ENCODE measurements at places on chromosomes 3 and 15.

GRCh38 chr3:136428167-136428566, 178.0 kb downstream of the PCCB start:
- DNase-seq, result no peak

DNA sequence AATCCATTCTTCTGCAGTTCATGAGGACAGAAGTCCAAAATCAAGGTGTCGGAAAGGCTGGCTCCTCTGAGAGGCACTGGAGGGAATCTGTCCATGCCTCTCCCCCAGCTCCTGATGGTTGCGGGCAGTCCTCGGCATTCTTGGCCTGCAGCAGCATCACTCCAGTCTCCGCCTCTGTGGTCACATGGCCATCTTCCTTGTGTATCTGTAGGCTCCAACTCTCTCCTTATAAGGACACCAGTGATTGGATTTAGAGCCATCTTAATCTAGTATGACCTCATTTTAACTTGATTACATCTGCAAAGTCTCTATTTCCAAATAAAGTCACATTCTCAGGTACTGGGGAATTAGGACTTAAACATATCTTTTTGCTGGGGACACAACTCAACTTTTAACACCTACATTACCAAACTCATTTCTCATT, 56.0 kb upstream of the FLNB start:
- DNase-seq, result peak; percentile 81

DNA sequence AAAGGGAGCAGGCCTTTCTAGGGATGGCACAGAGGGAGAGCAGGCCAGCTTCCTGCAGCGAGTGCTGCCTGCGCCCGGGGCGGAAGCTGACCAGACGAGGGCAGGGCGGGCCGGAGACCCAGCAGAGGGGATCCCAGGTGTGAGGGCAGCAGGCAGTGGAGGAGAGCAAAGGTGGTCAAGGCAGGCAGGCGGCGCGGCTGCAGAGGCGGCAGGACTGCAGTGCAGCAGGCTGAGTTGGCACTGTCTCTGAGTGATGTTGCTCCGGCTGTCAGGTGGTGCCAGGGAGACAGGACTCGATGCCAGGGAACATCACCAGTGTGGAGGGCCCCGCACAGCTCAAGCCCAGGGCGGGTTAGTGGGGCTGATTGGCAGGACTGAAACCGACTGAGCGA, 22.3 kb upstream of the PLXNA1 start:
- no peak for DNase-seq

GRCh38 chr15:48032911-48033310, 87.9 kb upstream of the SLC24A5 start:
- DNase-seq, result no peak

- DNase-seq, result no peak
These were observed 6.2 kb upstream of the IP6K1 start for GRCh38 chr3:49792371-49793150.

DNA sequence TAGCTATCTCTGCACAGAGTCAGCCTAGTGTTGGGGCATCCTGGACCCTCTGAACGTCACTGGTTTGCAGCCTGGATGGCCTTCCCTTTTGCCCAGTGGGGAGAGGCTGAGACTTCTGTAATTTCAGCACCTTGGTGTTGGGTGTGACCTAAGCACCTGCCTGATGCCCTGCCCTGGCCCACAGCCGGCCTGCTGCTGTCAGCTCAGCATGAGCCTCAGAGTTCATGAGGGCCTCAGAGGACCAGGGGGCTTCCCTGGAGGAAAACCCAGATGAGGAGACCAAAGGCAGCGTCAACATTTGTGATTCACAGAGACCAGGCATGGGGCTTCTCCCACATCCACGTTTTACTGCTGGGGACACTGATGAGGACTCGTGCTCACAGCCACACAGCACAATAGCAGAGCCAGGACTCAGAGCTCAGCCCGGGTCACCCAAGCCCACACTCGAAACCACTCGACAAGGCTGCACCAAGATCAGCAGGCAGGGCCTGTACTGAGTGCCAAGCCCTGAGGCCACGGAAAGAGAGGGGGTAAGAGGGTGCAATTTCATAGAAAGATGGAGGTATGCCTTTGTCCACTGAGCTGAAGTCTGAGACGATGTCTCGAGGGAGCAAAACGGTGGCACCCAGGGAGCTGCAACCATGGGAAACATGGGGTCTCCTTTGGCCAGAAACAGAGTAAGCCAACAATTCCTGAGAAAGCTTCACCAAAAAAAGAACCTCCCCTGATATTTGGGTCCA, 9.9 kb upstream of the GP9 start:
- DNase-seq, result no peak

- DNase-seq, result no peak
These were observed 160.2 kb upstream of the SMAD3 start for GRCh38 chr15:66905185-66905584.

DNA sequence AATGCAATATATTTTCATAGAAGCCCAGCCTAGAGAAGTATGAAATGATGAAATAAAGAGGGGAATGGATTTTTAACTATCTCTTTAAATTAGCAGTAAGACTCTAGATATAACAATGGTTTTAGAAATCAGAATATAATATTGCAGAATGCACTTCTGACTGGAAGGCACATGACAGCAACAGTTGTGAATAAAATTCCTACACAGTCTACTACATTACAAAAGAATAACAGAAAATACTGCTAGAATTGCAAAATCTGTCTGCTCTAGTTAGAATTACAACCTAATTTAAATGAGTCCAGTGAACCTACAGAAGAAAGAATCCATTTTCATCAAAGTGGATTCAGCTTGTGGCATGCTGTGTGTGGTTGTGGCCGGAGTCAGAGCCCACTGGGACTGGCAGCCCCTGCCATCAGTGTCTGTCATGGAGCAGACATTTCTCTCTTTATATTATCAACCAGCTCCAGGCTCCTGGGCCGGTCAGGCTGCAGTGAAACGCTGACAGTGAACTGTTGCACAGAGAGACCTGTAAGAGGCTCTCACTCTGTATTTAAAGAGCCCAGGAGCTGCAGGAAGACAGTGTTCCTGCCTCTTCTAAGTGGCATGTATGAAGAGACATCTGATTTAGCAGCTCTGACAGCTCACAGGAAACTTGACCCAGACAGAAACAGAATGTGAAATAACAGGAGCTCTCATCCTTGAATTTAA, 1523.8 kb upstream of the CADM2 start:
- DNase-seq, result no peak

GRCh38 chr3:23991306-23991682, 46.2 kb downstream of the NR1D2 start:
- DNase-seq, result no peak

DNA sequence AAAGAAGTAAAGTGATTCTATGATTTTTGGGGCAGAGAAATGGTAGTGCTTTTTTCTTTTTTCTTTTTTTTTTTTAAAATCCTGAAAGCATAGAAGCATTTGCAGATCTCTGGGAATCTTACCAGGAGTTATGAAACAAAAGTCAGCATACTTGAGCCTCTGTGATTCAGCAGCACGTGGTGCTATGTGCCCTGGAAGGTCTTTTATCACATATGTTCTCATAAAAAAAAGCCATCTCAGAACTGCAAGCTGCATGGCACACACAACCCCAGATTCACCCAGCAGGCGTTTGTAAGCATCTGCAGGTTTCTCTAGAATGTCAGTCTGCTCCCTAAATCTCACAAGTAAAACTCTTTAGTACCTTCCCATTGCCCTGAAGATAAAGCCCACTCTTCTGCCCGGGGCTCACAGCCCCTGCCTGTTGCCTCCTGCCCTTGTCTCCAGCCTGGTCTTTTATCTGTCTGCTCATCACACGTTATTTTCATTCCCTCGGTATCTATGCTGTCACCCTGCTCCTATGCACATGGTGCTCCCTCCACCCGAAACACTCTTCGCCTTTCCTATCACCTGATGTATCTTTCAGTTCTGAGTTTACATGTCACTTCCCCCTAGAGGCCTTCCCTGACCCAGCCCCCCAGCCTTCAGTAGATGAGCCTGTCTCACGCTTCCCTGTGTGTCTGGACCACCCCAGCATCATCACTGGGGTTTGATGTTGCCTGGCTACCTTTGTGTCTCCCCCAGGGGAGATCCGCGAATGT, 72.4 kb downstream of the CHDH start:
- no peak for DNase-seq

DNA sequence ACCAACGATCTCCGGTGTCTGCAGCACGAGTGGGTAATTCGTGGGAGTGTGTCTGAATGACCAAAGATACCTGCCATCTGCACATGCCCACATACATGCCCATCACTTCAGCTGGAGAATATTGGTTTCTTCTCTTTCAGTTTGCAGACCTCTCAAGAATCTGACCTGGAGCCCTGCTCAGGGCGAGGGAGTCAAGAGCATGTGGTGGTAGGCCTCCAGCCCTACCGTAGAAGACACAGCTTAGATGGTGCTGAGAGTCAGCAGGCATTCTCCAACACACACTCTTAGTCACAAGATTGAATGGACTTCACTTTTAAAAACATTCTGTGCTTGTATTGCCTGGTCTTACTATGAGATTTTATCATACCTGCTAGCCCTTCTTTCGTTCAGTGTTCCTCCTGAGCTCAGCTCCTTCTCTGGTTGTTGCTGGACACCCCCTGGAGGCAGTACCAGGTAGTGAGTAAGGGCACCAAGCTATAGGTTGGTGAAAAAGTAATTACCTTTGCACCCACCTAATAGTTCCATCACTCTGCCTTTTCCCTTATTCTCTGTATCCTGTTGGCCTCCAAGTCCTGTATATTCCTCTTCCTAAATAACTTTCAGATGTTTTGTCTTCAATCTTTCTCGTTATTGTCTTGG, 252.0 kb downstream of the CACNA2D3 start:
- DNase-seq, result no peak

DNA sequence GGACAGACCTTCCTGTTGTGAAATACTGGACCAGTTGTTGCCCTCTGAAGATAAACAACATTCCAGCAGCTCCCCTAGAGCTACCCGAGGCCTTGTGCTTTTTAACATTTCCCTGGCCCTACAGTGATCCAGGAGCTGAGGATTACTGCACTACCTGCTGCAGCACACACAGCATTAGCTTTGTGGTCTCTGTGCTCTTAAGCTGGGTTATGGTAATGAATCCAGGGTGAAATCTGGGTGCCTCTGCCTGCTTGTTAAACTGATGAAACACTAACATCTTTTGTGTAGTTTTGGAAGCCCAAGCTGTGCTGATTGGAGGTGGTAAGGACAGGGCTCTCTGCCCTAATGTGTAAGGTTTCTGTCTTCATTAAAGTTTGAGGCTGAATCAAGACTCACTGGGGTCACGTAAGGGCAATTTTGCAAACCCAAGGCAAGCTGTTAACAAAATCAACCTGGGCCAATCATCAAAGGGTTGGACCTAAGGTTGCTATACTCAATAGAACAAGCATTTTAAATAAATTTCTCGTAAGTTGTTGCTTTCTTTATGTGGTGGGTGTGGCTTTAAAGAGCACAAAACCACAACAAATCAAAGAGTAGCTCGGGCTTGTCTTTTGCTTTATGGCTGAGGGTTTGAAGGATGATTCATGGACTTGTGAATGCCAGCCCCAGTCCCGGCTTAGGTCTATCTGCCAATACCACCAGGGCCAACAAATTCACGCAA, 183.9 kb downstream of the TPRG1 start:
- no peak for DNase-seq

DNA sequence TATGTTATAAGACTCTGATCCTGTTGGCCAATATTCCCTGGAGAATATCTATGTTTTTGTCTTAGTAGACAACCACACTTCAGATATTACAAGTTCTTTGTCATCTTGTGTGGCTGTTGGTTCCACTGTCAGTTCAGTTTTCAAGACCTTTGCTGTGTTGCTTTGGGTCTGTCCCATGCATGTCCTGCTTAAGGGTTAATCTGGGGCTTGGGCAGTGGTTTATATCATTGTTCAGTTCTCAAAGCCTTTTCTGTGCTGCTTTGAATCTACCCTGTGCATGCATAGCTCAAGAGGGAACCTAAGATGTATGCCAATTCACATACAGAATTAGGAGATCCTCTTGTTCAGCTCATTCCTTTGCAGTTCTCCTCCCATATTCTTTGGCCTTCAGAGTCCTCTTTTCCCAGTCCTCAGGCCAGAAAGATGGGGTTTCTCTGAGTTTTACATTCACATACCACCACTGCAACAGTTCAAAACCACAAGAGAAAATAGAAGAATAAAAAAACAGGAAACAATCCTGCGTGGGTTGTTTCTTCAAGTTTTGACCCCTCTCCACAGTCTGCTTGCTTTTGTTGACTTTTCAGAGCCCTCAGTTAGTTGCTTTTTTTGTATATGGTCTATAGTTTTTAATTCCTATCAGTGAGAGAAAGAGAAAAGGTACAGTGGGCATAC, 21.6 kb downstream of the BUB1B start:
- no peak for DNase-seq

GRCh38 chr15:55737373-55737772, 5.6 kb downstream of the PRTG start:
- DNase-seq, result peak; percentile 75

DNA sequence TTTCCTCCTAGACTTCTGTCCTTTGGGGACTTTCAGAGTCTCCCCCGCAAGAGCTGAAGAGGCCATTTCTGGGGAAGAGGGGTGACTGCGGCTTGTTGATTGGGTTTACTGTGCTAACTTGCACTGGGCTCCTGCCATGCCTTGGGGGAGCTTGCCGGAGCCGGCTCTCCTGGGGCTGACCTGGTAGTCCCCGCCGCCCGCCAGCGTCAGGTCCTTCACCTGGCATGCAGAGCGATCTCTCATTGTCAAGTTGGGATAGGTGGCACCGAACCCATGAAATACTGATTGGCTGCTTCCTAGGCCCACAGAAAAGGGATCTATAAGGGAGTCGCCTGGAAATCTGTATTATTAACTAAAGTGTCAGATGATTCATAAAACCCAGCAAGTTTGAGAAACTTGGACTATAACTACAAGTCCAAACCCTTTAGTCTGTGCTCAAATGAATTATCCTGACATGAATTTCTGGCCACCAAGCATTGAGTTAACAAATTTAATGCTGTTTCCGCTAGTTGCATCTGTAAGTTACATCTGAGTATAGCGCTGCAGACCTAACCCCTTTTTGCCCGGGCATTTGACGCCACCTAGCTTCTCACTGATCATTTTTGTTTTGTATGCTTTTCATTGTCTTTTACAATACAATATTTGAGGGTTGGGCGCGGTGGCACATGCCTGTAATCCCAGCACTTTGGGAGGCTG, 607 bp upstream of the IMP3 start:
- peak; percentile 38 for DNase-seq

DNA sequence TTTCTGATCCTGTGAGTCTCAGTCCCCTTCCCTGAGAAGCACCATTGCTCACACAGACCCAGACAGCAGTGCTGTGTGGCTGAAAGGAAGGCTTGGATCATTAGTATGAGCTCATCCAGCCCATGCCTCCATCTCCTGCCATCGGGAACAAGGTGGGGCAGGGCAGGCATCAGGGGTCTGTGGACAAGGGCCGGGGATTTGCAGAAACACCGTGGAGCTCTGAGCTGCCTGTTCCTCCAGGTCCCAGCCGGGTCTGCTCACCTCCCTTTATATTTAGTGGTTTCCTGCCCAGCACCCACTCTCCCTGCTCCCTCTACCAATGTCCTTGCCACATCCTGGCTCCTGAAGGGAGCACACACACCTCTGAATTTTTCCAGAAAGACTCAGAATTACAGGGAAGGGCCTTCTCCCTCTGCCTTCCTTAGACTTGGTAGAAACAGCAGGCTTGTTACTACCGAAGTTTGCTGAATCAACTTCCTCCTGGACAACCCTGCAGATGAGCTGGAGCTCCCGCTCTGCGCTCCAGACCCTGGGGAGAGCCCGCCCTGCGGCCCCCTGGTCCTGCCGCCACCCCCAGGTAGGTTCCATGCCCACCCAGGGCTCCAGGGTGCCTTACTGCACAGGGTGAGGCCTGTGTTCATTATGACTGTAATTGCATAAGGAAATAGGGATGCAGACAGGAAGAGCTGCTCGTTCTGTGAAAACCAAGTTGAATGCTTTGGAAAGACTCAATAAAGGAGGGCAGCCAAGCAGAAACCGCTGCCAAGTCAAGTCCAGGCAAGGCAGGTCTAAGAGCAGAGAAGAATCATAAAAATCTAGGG, 128.1 kb downstream of the NSMCE3 start:
- DNase-seq, result peak; percentile 27

GRCh38 chr3:194481525-194482195, 5.1 kb downstream of the ATP13A3 start:
- no peak for DNase-seq

Data from kidney capillary endothelial cell (primary cell).